ENCODE measurements at places on chromosomes 7 and 10.
A peak's percentile ranks its signal among the peaks of the same experiment; 100 is the strongest.

DNA sequence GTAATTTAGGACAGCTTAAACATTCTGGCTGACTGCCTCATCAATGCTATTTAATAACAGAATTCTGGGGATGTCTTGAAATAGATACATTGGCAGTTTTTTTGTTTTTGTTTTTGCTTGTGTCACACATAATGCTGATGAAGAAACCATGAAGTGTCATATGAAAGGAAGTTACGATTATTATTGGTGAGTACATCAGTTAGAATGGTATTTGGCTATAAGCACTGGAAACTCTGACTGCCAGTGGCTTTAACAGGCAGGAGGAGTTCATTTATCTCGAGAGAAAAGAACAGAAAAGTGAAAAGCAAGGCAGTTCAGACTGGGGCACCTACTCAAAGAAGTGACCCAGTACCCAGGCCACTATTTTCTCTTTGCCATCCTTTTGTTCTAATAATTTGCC lies 18.1 kb downstream of the LSM8 start:
- no peak for DNase-seq

GRCh38 chr7:45176886-45177731 lies 19.5 kb downstream of the RAMP3 start:
- DNase-seq: no peak

DNA sequence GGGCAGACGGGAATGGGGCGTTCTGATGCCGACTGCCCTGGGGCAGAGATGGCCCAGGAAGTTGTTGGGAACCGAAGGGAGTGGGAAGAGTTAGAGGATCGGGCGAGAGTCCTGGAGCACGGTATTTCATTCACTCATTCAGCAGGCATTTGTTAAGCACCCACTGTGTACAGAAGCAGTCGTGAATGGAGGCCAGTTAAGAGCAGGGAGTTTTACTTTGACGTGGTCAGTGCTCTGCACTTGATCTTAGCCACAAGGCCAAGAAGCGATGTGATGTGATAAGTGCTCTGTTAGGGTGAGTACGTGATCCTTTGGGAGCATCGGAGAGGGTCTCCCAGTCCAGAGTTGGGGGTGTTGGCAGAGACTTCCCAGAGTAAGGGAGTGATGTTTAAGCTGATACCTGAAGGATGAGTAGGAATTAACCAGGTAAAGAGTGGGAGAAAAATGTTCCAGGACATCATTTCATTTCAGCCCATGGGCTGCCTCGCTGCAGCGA lies 890 bp downstream of the ZFYVE27 start:
- no peak for DNase-seq

GRCh38 chr7:130954918-130955564 lies 221.0 kb upstream of the KLF14 start:
- DNase-seq: no peak

GRCh38 chr7:15128716-15129115 lies 226.2 kb upstream of the DGKB start:
- DNase-seq: no peak

DNA sequence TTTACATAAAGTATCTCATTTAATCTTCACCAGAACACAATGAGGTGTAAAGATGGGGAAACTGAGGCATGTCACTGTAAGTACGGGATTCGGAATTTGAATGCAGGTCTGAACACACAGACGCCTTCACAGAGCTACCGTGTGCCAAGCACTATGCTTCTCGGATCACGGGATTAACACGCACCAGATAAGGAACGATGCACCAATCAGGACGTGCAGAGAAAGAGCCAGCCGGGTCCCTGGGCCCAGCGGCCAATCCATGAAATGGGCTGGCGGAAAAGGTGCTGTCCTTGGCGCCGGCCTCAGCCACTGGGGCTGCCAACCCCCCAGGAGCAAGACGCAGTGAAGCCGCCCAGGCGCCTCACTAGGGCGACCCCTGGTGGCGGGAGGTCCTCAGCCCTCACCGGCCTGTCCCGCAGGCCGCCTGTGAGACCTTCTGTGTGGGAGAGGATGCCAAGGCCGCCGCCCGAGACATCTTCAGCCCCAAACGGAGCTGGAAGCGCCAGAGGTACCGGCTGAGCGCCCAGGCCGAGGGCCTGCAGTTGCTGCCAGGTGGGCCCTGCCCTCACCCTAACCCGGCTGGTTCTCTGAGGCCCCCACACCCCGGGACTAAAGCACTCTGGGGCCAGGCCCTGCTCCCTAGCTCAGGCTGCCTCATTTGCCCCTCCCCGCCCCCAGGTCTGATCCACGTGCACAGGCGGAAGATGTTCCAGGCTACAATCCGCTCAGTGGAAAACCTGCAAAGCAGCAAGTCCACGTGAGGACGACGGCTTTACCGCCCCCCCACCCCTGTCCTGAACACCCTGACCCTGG lies 15.6 kb downstream of the ATG9B start:
- DNase-seq: peak; percentile 94

GRCh38 chr7:117114272-117114671 lies 161.0 kb downstream of the ST7 start:
- no peak for DNase-seq

- DNase-seq: no peak
Measured at GRCh38 chr10:132145002-132145401, 41.7 kb upstream of the DPYSL4 start.

DNA sequence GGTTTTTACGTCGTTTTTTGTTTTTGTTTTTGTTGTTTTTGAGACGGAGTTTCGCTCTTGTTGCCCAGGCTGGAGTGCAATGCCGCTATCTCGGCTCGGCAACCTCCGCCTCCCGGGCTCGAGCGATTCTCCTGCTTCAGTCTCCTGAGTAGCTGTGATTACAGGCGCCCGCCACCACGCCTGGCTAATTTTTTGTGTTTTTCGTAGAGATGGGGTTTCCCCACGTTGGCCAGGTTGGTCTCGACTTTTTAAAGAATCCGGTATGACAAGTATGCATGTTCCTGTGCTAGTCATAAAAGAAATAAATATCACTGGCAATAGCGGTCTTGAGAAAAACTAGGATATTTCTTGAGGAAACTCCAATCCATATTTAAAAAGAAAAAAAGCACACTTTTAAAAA lies 2.7 kb upstream of the ARL4A start:
- DNase-seq: no peak

- no peak for DNase-seq
Measured at GRCh38 chr7:98229441-98229840, 18.2 kb downstream of the BHLHA15 start.
